Omental fat pad (tissue), 4 donors: ENCODE measurements at places on chromosomes 12 and 14.

DNA sequence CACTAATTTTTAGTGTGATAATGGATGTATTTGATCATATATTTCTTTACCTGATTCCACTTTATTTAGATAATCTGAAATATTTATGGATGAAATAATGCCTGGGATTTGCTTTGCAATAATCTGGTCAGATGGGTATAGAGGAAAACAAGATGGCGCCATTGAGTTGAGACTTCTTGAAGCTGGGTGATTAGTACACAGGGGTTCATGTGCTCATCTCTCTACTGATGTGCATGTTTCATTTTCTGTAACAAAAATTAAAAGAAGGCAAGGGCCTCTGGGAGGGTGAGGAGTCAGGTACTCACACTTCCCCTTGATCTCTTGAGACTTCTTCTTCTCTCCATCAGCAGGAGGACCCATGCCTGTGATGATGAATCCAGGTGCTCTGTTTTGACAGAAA is 61.8 kb downstream of the GCH1 start:
- DNase-seq: no peak

- DNase-seq: no peak
Observed at GRCh38 chr12:52359621-52360061, 7.6 kb downstream of the KRT85 start.

DNA sequence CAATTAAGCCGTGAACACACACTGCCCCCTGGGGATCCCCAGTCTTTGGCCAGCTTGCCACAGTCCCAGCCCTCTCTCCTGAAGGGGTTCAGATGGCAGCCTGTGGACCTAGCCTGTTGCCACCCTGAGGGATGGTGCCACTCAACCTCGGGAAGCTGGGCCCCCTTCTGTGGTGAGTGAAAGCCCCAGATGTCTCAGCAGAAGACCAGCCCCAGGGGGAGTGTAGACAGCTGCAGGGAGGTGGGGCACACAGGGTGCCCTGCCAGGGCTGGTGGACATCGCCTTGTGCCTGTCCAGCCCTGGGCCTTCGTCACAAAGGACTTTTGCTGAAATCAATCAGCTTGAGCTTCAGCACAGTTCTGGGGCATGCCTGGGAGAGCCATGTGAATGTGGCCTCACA is 32.4 kb downstream of the C14orf132 start:
- no peak for DNase-seq

DNA sequence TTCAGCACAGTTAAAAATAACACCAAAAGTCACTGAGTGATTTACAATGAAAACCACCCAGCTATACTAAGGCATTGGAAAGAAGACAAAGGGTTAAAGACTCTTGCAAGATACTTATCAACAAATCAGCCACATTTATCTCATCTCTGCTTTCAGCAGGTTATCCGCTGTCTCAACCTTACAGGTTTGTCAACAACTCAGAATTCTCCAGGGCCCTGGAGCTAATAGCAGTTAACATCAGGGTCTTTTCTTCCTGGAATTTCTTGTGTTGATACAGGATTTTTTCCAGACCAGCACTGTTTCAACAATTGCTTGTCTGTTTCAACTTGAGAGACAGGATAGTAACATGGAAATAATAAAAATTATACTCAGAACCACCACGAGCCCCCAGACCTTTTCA is 3.5 kb downstream of the PKP2 start:
- no peak for DNase-seq

DNA sequence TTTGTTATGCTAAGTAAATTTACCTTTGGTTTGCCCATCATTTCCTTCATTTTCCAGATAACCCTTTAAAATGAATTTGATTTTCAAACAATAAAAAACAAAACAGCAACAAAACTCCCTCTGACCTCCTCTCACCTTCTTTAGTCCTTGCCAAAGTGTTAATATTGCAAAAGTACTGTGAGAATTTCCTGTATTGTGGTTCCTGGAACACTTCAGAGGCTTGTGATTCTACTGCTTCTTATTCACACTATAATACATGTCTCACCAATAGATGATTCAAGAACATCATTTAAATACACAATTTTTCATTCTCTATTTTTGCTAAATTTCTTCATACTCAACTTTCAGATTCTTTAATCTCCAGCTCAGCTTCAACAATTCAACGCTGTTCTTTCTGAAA is at the start of gene KLRD1:
Gene KLRD1 (plus strand): TSS at position 241 of the 400 bp plus-strand sequence. CDS start 208 bp downstream, outside the sequence.
- DNase-seq: no peak

- DNase-seq: no peak
Observed at GRCh38 chr14:99543985-99544384, 60.0 kb downstream of the CCDC85C start.

GRCh38 chr12:113239288-113239771 is 18.1 kb downstream of the TPCN1 start:
- no peak for DNase-seq
